Kidney capillary endothelial cell (primary cell): ENCODE measurements at places on chromosomes 12 and 14.

DNA sequence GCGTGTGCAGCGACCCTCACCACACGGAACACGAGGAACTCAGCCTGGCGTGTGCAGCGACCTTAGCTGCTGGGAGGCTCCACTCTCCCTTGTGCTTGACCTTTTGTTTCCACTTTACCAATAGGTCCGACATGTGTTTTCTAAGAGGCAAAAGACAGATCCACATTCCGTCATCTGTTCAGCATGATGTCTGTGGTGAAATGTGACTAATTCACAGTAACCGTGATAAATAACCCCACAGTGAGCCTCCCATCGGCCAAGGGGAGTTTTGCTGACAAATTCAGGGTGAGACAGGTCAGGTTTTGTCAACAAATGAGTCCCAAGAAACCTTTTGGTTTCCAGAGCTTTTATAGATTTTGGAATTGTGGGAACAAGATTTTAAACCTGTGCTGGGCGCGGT is 55.9 kb downstream of the MOK start:
- DNase-seq: no peak

DNA sequence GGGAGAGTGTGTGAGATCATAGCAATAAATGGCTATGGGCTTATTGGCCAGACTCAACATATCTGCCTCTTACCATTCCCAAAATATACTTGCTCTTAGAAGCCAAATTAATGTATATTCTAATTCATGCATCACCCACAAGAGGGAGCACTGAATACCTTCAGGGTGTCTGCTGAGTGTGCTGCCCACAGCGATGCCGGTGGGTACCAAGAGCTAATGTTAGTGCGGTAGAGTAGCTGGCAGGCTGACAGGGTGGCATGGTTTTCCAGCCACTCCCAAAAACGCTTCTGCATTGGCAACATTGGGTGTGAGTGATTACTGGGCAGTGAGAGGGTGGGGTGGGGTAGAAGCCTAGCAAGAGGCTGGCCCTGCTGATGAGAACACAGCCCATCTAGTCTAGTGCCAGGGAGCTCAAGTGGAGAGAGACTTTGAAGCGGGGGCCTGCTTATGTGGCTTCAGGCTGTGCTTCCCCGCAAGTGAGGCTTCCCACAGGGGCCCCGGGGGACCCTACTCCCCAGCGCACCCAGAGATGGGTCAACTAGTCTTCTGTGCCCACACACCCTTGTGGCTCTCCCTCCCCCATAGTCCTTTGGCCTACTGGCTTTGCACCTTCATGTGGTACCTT is 9.2 kb upstream of the PLEKHD1 start:
- DNase-seq: no peak

- DNase-seq: no peak
Observed at GRCh38 chr12:90449611-90450010, 505.4 kb downstream of the CCER1 start.

DNA sequence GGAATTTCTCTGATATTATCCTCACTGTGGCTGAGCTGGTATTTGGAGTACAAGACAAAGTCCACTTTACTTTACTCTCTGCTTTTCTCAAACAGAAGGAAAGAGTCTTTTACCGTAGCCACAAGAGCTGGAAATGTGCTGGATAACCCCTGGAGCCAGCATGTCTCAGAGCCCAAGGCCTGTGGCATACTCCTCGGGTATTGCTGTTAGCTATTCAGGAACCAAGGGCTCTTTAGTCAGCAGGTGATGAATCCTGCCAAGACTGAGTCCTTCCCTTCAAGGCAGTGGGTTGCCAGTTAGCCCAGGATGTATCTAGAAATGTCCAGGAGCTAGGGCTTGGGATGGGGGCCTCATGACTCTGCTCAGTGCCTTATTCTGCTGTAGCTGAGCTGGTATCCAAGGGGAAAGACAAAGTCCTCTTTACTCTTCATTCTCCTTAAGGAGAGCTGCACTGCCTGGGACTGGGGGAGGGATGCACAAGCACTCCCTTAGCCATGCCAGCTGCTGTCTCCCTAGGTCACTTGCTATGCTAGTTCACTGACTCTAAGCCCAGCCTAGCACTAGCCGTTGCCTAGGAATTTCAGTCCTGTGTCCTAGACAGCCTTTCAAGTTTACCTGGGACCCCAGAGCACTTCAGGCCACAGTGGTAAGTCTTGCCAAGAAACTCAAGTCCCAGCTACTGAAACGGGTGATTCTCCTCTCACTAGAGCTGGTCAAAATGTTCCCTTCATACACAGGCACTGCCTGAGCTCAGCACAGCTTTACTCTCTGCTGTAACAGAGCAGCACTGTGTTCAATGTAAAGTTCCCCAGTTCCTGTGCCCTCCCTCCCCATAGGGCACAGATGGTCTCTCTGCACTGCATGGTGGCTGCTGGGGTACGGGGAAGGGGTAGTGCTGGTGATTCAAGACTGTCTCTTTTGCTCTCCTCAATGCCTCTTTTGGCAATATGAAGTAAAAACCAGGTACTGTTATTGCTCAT is 136.4 kb downstream of the SLC35F4 start:
- no peak for DNase-seq

DNA sequence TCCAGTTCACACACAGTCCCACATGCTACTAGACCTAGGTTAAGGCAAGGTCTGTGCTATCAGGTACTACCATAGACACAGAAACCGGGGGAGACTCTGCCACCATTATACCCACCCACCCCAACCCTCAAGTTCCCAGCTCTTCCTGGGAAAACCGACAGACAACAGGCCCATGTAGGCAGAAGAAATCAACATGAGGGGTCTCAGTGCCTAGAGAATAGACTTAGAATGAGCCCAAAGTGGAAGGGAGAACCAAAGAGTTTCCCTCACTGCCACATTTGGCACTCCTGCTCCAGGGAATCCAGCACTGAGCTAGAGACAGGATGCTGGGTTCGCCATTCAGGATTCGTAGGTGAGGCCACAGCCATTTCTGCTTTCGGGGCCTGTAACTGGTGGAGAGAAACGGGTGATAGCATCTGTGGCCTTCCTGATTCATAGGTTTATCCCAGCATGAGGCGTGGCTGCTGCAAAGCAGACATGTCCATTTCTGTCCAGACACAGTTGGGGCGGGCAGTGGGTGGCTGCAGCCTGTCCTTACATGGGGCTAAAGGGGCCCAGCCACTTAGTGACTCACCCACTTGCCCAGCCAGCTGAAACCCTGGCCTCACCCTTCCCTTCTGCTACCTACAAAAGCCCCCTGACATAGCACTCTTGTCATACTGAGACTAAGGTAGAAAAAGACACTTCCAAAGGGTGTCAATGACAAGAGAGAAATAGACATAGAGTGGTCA is 69.4 kb downstream of the IRF2BPL start:
- no peak for DNase-seq

DNA sequence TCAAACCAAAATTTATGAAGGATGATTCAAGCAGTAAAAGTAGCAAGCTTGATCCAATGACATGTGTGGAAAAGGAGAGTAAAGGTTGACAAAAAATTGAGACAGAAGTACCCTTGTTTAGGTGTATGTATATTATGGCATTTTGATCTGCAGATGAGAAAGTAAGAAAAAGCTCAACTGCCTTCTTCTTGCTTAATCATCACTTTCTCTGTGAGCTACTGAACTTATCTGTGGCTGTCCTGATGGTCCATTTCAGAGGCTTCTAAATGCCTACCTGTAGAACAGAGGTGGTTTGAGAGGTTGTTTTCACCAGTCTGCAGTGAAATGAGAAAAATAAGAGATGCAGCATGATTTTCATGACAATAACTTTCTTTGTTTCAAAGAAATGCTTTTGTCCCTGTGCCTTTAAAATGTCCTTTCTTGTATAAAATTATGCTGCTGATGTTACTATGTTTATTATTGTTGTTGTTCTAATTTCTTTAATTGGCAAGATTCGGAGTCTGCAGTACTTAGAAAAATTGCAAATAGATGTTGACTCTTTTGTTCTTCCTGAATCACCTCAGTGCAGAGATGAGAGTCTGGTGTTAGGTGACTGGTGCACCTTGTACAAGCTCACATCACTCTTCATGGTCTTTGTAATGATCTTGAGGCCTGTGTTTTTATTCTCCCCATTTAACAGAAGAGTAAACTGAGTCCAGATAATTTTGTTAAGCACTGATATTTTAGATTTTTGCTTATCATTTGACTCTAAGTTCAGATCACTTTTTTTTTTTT is 821.9 kb downstream of the VRK1 start:
- no peak for DNase-seq

- no peak for DNase-seq
Observed at GRCh38 chr14:33949411-33949893, 1.4 kb downstream of the EGLN3 start.

DNA sequence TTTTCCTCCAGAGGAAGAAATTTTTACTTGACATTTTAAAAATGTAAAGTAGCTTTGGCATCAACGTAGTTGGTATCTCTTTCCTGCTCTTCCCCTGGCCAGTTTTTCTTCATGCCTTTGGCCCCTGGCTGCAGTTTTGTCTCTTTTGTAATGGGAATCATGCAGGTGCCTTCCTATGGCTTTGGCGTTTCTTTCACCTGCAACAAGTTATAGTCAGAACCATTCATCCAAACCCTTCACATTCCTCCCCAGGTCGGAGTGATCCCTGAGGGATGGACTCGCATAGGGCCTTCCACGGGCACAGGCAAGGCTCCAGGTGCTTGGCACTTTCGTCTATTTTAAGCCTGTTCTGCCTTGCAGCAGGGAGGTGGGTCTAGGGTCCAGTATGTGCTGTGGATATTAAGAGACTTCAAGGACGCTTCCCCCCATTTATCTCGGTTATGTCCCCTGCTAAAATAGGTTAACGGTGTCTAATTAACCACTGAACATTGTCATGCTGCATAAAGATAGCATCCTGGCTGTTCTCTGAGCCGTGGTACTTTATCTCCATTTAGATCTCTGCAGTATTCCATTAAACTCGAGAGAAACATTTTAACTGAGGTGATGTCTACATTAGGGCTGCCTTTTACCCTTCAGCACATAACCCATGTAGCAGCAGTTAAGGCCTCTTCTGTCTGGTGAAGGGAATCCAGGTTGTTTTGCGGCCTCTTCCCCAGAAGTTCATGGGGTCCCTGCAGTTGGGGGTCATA is 66.3 kb downstream of the IFT43 start:
- no peak for DNase-seq

DNA sequence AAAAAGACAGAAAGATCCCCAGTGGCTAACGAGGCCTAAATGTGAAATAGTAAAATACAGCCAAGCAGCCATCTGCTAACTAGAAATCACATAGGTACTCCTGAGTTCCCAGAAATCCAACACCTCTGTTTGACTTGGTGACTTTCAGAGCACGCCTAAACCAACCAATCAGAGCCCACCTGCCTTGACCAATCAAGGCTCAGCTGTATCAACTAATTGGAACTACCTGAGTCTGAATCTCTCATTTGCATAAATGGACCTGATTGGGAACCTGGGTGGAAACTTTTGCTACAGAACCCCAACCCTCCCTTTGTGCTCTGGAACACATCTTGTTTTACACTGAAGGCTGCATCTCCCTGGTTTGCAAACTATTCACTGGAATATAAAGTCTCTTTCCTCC is 5.1 kb upstream of the TCL1B start:
- no peak for DNase-seq

- no peak for DNase-seq
Observed at GRCh38 chr14:101496776-101497683, 64.3 kb upstream of the DIO3 start.

GRCh38 chr12:123506059-123506842 is 27.3 kb downstream of the RILPL1 start:
- DNase-seq: no peak
